ENCODE measurements at places on chromosomes 12 and 14.

DNA sequence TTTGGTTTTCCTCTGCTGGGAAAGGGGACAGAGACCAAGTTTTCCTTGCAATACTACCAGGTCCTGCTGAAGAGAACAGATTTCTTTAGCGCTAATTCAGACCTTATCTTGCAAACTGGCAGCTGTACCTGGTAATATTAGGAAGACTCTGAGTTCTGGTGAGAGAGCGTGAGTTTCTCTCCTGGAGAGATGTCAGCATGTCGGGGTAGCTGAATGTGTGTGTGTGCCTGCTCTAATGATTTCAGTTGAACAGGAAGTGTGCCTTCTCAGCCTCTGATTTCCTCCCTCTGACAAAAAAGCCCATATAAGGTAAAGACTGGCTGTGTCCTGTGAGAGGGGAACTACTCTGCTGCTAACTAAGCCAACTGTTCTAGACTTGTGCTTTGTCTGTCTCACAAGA lies 10.3 kb upstream of the ERP27 start:
- peak; percentile 71 for DNase-seq

- DNase-seq: no peak
Observed at GRCh38 chr14:96979611-96980074, 182.5 kb downstream of the VRK1 start.

GRCh38 chr14:84646786-84647500 lies 883.0 kb upstream of the FLRT2 start:
- no peak for DNase-seq

DNA sequence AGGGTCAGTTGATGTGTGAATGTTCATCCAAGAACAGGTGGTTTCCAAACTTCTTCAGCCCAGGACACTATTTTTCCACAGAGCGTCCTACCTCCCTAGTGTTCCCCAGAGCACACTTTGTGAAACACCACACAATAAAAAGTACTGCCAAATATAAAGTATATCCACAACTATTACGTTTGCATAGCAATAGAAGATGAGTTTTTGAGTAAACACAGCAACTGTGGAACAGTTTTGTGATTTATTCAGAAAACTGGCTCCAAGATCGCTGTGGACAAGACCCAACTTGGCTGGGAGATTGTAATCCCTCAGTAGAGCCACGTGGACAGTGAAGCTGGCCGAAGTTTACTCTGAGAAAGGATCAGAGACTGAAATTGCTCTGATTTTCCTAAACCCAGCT lies 14.5 kb upstream of the MAP1LC3B2 start:
- DNase-seq: no peak

GRCh38 chr14:104722938-104723650 lies 935 bp upstream of the ADSS1 start:
- no peak for DNase-seq

- DNase-seq: no peak
Observed at GRCh38 chr12:71438670-71439361, 782 bp upstream of the LGR5 start.

Measured in skeletal muscle cell (primary cell).